ENCODE measurements at places on chromosomes 5 and 9. TPM values are rescaled to one million over a fixed set of nuclear protein-coding genes. Genes with fewer than 3 reads are reported as not detected.

EGFL7 gene
- 38.8 TPM for polyA plus RNA-seq

RAB3C gene
- 2.6 TPM for polyA plus RNA-seq

PCDHB10 gene
- polyA plus RNA-seq: 7.2 TPM

DMRT3 gene
- polyA plus RNA-seq: 1.5 TPM

PTPRD gene
- 145 TPM for polyA plus RNA-seq

EPB41L4B gene
- 17.4 TPM for polyA plus RNA-seq

Measured in left kidney (tissue), 8 donors.